Stimulated activated naive B cell treated with anti-CD40 and anti-IgM and Interleukin-4, amounts not matched to agents 10 μg/mL and 1 μg/mL and 100 μg/mL, for 72 hours (primary cell): ENCODE measurements at places on chromosomes 12 and 14.

- H3K36me3 ChIP-seq, result no peaks in the 10 kb centered on the region
- H3K4me3 ChIP-seq, result no peak overlapping the region
- no peak for DNase-seq
Measured at GRCh38 chr12:78562368-78563205, 302.0 kb upstream of the SYT1 start.

DNA sequence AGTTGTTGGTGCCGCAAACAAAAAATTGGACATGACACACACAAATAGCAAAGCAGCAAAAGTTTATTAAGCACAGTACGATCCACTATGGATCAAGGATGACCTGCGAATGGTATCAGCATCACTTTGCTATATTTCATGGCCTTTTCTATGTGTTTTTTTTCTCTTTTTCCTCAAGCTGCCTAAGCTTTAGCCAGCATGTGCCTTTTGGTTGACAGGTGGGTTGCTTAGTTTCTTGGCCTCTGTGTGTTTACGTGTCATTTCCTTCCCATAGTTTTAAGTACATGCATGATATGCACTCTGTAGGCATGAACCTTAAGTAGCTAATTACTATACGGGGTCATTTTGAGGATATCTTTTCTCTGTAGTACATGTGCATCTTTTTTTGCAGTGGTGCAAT, 9.8 kb downstream of the CD4 start:
- no peak for DNase-seq
- H3K4me3 ChIP-seq, result no peak overlapping the region
- H3K36me3 ChIP-seq, result no peaks in the 10 kb centered on the region
- H3K27ac ChIP-seq, result no peak overlapping the region

DNA sequence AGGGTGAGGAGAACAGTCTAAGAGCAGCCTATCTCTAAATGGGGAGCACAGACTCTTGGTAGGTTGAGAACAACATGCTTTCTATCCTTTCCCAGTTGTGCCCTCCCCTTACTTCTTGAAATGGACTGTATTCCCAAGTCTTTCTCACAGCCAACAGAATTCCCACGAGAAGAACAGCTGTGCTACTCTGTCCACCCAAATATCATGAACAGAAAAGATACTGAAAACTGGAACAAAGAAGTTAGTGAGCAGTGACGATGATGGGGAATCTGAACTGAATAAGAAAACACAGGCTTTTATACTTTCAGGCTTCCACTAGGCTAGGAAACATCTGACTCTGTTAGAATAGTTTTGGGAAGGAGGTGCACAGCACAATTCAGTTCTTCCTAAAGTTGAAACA, 3.4 kb downstream of the NACA start:
- peaks cover 45% of the 10 kb centered on the region for H3K4me1 ChIP-seq
- H3K36me3 ChIP-seq, result peaks cover 69% of the 10 kb centered on the region
- peak overlapping the region; percentile 68 for H3K27ac ChIP-seq

DNA sequence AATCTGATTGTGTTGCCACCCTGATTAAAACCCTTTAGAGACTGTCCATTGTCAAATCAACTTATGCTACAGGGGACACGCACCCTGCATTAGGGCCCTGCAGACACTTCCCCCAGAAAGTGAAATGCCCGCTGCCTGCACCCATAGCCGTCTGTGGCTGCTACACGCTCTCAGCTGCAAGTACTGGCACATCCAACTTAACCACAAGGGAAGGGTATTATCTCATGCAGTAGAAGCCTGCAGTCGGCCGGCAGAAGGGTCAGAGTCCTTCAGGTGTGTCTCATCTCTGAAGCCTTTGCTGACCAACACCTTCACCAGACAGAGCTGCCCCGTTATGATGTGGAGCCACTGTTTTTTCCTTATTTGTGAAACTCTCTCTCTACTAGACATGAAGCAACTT, 20.8 kb downstream of the CFAP251 start:
- peaks cover 12% of the 10 kb centered on the region for H3K4me1 ChIP-seq
- peak overlapping the region; percentile 21 for H3K4me3 ChIP-seq
- no peak overlapping the region for H3K27ac ChIP-seq
- no peaks in the 10 kb centered on the region for H3K27me3 ChIP-seq
- H3K36me3 ChIP-seq, result peaks cover 23% of the 10 kb centered on the region

- no peaks in the 10 kb centered on the region for H3K4me1 ChIP-seq
- H3K36me3 ChIP-seq, result no peaks in the 10 kb centered on the region
- no peak overlapping the region for H3K27ac ChIP-seq
- no peak overlapping the region for H3K4me3 ChIP-seq
Measured at GRCh38 chr12:16119618-16120415, 157.7 kb downstream of the SLC15A5 start.

- no peak for DNase-seq
- peaks cover 16% of the 10 kb centered on the region for H3K27me3 ChIP-seq
- H3K4me3 ChIP-seq, result no peak overlapping the region
- no peak overlapping the region for H3K27ac ChIP-seq
- peaks cover 6% of the 10 kb centered on the region for H3K36me3 ChIP-seq
- no peaks in the 10 kb centered on the region for H3K4me1 ChIP-seq
Measured at GRCh38 chr12:120997448-120997847, 18.8 kb downstream of the C12orf43 start.

- H3K27ac ChIP-seq, result no peak overlapping the region
- no peaks in the 10 kb centered on the region for H3K27me3 ChIP-seq
- H3K4me1 ChIP-seq, result no peaks in the 10 kb centered on the region
- H3K4me3 ChIP-seq, result no peak overlapping the region
Measured at GRCh38 chr12:115227137-115227615, 543.2 kb upstream of the TBX3 start.

- no peak overlapping the region for H3K4me3 ChIP-seq
- peaks cover 11% of the 10 kb centered on the region for H3K36me3 ChIP-seq
- peaks cover 12% of the 10 kb centered on the region for H3K27me3 ChIP-seq
- no peaks in the 10 kb centered on the region for H3K4me1 ChIP-seq
- DNase-seq, result no peak
- H3K27ac ChIP-seq, result no peak overlapping the region
Measured at GRCh38 chr12:67792185-67792584, 143.6 kb downstream of the DYRK2 start.

DNA sequence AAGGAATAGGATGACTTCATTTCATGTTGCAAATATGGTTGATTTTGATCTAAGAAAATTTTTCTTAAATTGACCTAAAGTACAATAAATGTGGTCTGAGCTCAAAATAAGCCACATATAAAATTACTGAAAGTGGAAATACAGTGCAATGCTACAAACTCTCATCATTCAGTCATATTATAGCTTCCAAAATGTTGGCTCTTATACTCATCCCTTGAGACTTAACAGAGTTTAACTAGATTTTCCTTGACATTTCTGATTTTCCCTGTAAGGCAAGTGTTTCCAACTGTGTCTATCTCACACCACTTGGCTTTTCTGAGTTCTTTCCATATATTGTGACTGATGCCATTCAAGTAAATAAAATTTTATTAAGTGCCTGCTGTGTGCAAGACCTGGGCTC, 123.7 kb upstream of the NTF3 start:
- no peaks in the 10 kb centered on the region for H3K4me1 ChIP-seq
- H3K4me3 ChIP-seq, result no peak overlapping the region
- peaks cover 4% of the 10 kb centered on the region for H3K27me3 ChIP-seq
- no peak for DNase-seq
- no peak overlapping the region for H3K27ac ChIP-seq

- H3K27me3 ChIP-seq, result no peaks in the 10 kb centered on the region
- DNase-seq, result no peak
Measured at GRCh38 chr12:25186788-25187402, 8.1 kb downstream of the DNAI7 start.

GRCh38 chr12:51869496-51869865, 18.4 kb upstream of the ANKRD33 start:
- peaks cover 83% of the 10 kb centered on the region for H3K27me3 ChIP-seq
- no peak overlapping the region for H3K4me3 ChIP-seq
- H3K4me1 ChIP-seq, result peaks cover 42% of the 10 kb centered on the region

DNA sequence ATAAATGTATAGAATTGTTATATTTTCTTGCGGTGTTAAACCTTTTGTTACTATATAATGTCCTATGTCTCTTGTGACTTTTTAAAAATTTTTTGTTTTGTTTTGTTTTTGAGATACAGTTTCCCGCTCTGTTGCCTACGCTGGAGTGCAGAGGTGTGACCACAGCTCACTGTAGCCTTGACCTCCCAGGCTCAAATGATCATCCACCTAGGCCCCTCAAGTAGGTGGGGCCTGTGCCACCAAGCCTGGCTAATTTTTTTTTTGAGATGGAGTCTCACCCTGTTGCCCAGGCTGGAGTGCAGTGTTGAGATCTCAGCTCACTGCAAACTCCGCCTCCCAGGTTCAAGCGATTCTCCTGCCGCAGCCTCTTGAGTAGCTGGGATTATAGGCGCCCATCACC, 26.5 kb upstream of the RCOR1 start:
- no peak for DNase-seq
- no peaks in the 10 kb centered on the region for H3K27me3 ChIP-seq
- H3K4me1 ChIP-seq, result peaks cover 33% of the 10 kb centered on the region
- H3K36me3 ChIP-seq, result no peaks in the 10 kb centered on the region

- H3K4me1 ChIP-seq, result peaks cover 59% of the 10 kb centered on the region
- H3K27ac ChIP-seq, result peak overlapping the region; percentile 92
- no peaks in the 10 kb centered on the region for H3K27me3 ChIP-seq
- peak overlapping the region; percentile 94 for H3K4me3 ChIP-seq
- peak; percentile 56 for DNase-seq
- peaks cover 55% of the 10 kb centered on the region for H3K36me3 ChIP-seq
Measured at GRCh38 chr12:112013601-112014402, 576 bp downstream of the ERP29 start.

DNA sequence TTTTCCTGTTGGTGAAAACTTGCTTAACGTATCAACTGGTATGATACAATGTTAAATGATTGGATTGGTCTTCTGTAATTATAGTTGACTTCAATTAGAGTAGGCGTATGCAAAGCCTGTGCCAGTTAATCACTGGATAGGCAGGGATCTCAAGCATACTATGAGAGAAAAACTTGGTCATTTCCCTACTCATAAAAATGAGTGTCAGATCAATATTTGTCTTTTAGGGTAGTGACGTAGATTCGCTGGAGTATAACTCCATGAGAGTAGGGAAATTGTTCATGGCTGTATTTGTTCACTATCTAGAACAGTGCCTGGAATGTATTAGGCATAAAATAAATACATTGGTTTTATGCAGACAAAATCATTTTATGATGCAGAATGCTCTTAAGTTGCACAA, 28.6 kb downstream of the NAA30 start:
- H3K4me3 ChIP-seq, result no peak overlapping the region

- H3K4me3 ChIP-seq, result peak overlapping the region; percentile 14
- no peak for DNase-seq
- H3K27ac ChIP-seq, result peak overlapping the region; percentile 91
Measured at GRCh38 chr14:35399083-35399937, 5.2 kb downstream of the NFKBIA start.

DNA sequence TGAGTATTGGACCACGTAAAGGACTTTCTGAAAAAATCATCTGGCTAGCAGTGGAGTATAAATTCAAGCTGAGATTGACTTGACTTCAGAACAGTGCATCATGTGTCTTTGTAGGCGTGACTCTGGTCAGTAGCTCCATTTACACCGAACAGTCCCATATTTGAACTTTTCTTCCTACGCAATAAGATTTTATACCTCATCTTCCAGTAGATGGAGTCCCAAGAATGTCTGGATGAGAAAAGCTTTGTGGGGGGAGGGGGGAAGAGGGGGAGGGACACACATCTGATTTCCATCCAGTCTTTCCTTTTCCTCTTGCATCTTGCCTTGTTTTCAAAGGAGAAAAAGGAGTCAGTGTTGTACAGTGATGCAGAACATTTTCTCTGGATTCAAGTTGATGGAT, 241.0 kb downstream of the EMP1 start:
- no peaks in the 10 kb centered on the region for H3K36me3 ChIP-seq
- no peak overlapping the region for H3K27ac ChIP-seq

DNA sequence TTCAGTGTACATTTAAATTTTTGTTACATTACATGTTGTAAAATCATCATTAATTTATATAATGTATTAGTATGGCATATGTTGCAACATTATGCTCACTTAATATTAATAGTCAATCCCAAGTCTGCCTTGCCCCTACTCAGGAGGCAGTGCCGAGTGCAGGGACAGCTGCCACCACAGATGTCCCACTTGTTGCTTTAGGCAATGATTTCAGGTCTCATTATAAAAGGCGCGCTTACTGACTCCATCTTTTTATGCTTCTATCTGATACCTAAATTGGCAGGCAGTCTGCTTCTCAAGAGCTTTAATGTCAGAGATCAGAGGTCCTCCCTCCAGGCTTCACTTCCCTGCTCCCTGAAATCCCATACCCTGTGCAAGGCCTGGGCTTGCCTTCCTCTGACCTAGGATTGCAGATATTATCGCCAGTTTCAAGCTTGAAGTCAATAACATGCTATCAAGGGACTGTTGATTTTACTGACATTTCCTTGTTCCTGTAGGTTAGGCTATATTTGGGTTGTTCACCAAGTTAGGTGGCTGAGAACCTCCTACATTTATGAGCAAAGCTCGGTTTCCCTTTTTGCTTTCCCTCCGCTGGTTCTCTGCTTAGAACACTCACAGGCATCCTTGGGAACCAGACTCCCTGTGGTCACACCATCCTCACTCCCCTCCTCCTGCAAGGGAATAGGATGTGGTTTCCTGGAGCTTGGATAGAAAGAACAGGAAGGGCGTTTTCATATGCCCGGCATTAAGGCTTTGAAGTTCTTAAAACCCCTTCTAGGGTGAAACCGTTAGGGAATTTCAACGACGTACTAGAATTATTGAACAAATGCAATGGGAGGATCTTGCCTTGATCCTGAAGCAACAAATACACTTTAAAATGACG, 208.4 kb upstream of the FKBP4 start:
- no peak for DNase-seq
- peaks cover 52% of the 10 kb centered on the region for H3K27me3 ChIP-seq
- no peak overlapping the region for H3K27ac ChIP-seq
- no peak overlapping the region for H3K4me3 ChIP-seq

DNA sequence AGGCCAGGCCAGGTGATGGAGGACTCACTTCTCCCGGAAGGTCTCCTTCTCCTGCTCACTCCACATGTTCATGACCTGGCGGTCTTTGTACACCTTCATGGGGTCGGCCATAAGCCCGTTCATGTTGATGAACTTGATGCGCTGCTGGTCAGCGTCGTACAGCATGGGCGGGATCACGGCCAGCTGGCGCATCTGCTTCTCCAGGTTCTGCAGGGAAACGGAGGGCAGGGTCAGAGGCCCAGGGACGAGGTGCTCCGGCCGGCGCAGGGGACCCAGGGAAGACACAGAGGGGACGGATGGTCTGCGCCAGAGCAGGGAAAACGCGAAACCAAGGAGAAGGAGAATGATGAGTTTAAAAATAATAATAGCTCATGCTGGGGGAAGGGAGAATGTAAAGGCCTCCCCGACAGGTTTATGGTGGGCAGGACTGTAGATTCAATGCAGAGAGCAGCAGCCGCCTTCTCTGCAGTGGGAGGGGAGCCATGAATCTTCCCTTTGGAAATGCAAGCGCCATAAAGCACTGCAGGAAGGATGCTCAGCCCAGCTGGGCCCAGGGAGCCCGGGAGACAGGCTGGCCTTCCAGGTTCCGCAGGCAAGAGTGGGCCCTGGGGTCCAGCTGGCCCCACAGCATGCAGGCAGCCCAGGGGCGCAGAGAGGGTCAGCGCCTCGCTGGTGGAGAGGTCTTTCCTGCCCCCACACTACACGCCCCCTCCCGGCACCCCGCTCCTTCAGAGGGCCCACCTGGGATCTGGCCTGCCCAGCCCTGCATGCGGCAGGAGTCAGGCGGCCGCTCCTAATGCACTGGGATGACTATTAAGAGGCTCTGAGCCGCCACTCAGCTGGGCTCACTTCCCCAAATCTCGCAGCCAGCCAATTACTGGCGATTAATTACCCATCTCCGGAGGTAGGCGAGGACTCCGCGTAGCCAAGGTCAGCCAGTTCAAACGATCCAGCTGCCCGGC, 132.0 kb downstream of the RFLNA start:
- peak overlapping the region; percentile 69 for H3K27ac ChIP-seq
- H3K4me1 ChIP-seq, result peaks cover 12% of the 10 kb centered on the region
- H3K4me3 ChIP-seq, result no peak overlapping the region
- H3K27me3 ChIP-seq, result no peaks in the 10 kb centered on the region
